ENCODE measurements at places on chromosomes 2 and 18.

DNA sequence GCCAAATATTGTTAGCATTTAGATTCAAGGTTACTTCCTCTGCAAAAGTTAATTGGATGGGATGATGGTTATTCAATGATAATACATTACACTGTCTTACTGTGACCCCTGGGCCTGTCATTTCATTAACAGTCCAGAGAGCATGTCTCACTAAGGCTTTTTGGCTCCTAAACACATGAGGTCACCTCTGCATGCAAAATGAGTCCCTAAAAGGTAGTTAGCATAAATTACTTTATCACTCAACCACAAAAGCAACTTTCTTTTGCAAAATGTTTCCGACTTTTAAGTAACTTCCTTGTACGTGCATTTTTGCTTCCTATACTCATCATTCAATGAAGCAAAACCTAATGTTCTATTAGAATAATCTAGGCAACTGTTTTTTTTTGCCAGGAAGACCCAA lies 16.8 kb upstream of the AGFG1 start:
- no peaks in the 10 kb centered on the region for H3K27me3 ChIP-seq
- H3K27ac ChIP-seq, result no peak overlapping the region
- no peak overlapping the region for H3K4me3 ChIP-seq
- no peaks in the 10 kb centered on the region for H3K4me1 ChIP-seq
- DNase-seq, result no peak

- no peaks in the 10 kb centered on the region for H3K36me3 ChIP-seq
- no peak overlapping the region for H3K27ac ChIP-seq
- peaks cover 5% of the 10 kb centered on the region for H3K4me1 ChIP-seq
- H3K27me3 ChIP-seq, result no peaks in the 10 kb centered on the region
Observed at GRCh38 chr2:86706220-86706619, 13.9 kb upstream of the RMND5A start.

- H3K27ac ChIP-seq, result no peak overlapping the region
- no peak overlapping the region for H3K4me3 ChIP-seq
- peaks cover 10% of the 10 kb centered on the region for H3K4me1 ChIP-seq
- H3K36me3 ChIP-seq, result no peaks in the 10 kb centered on the region
- no peaks in the 10 kb centered on the region for H3K27me3 ChIP-seq
Observed at GRCh38 chr2:157258520-157259326, 1.2 kb downstream of the GALNT5 start.

DNA sequence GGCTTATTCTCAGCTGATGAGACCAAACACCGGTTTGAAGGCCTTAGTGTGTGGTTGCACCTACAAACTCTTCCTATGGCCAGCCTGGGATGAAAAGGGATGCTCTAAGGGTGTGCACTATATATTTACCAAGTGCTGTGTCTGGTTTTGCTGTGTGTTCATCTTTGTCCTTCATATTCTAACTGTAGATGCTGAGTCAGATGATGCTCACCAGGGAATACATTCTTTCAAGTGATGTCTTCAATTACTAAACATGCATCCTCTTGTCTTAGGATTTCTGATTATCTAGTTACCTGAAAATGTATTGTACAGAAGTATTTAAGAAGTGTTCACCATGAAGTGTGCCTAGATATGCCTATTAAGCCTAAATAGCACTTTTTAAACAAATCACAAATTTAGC lies 1111.6 kb upstream of the ZEB2 start:
- no peak overlapping the region for H3K4me3 ChIP-seq
- H3K4me1 ChIP-seq, result no peaks in the 10 kb centered on the region
- no peak overlapping the region for H3K27ac ChIP-seq
- H3K27me3 ChIP-seq, result no peaks in the 10 kb centered on the region
- H3K36me3 ChIP-seq, result no peaks in the 10 kb centered on the region
